ENCODE measurements at places on chromosomes 16 and 17.

GRCh38 chr16:4262303-4262835 lies 10.5 kb downstream of the TFAP4 start:
- no peak for DNase-seq

GRCh38 chr17:35676441-35676840 lies 55.0 kb upstream of the RASL10B start:
- DNase-seq: no peak

DNA sequence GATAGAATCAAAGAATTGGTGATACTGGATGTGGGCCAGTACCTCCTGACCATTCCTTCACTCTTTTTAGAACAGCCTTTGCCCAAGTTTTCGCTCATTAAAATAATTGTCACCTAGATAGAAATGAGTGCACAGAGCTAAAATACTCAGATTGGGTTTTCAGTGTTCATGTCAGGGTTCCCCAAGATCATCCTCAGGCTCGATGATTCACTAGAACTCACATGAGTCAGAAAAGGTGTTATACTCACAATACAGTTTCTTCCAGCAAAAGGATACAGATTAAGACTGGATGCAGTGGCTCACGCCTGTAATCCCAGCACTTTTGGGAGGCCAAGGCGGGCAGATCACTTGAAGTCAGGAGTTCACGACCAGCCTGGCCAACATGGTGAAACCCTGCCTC lies 19.9 kb downstream of the ERCC4 start:
- DNase-seq: no peak

GRCh38 chr17:34909040-34909439 lies 52.2 kb downstream of the CCT6B start:
- no peak for DNase-seq

DNA sequence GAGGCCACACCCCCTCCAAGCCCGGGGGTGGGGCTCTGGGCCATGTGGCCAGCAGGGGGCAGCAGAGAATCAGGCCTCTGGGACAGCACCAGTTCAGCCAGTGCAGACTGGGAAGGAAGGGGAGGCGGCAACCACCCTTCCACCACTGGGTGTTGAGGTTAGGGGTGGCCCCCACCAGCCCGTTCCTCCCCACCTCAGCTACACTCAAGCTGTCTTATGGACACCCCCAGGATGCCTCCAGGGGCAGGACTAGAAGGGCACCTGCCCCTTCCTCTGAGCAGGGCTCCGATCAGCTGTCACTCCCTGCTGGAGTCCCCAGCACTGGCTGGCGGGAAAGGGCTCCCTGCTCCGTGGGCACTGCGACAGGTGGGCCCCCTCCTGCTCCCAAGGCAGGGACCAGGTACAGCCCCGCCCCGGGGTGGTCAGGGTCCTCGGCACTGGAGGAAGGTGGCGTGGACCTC lies 21.8 kb downstream of the KATNB1 start:
- peak; percentile 59 for DNase-seq

DNA sequence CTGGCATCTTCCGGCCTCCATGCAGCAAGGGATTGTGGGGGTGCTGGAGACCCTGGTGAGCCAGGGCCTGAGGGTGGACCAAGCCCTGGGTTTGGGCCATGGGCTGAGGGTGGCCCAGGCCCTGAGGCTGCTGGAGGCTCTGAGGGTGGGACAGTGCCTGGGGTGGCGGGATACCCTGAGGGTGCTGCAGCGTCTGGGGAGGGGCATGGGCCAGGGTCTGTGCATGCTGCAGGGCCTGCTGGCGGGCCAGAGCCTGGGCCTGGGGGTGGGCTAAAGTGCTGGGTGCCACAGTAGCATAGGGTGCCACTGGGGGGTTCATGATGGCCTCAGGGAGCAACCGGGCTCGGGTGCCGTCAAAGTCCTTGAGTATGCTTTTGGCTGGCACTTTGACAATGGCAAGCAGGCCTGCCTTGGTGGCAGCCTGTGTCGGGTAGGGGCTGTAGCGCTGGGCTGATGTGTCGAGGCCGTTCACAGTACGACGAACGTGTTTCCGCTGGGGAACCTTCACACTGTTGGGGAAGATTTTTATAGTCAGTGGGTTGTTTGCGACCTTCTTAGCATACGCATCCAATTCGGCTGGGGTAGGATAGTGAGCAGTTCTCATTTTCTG lies 15.6 kb downstream of the TRAF4 start:
- no peak for DNase-seq

- no peak for DNase-seq
Observed at GRCh38 chr16:50213939-50214519, 52.3 kb upstream of the ADCY7 start.

- DNase-seq: peak; percentile 41
Observed at GRCh38 chr17:80991645-80992076, at the start of gene CHMP6. Gene CHMP6, plus strand, starts transcription at chr17:80991841. Its CDS starts 78 bp downstream, at chr17:80991919.

DNA sequence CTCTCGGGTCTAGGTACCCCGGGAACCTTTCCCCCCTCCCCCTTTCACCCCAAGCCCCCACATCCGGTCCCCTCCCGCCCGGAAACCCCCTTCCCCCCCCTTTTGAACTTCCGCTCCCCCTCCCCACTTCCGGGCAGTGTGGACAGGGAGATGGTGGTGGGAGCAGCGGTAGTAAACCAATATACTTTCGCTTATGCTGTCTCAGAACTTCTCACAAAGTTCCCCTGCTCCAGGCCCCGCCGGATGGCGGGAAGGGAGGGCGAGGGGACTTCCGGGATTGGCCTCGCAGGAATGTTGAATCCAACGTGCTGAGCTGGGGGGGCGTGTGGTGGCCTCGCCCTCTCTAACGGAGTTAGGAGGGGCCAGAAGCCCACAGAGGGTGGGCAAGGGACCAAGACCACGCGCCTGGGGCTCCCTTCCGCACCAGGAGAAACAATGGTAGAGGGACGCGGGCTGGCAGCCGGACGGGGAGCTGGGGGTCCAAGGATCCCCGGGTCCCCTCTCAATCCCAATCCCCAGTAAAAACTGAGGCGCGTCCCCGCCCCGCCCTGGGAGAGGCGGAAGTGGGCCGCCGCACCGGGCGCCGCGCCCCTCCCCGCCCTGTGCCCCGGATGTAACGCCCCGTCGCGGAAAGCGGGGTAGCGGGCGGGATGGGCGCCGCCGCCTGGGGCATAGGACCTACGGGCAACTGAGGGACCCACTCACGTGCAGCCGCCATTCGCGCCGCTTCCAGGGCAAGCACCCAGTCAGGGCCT lies 742 bp downstream of the PFN1 start:
- peak; percentile 47 for DNase-seq

GRCh38 chr16:51636920-51637769 lies 486.1 kb upstream of the SALL1 start:
- DNase-seq: no peak

- no peak for DNase-seq
Observed at GRCh38 chr16:19851476-19851875, 33.2 kb downstream of the GPRC5B start.

GRCh38 chr17:37643869-37644268 lies 623 bp upstream of the DDX52 start:
- no peak for DNase-seq

DNA sequence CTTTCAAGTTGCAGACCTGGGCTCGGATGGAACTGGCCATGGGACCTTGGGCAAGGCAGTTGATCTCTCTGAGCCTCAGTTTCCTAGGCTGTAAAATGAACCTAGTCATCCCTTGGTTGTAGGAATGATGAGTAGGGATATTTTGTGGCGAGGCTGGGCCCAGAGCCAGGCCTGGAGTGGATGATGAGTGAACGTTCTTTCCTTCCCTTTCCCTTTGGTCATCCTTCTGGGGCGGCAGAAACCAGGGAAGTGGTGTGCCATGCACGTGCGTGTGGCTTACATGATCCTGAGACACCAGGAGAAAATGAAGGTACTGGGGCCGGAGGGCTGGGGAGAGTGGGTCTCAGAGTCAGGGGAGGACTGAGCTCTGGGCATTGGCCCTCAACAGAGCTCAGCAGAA lies 8.4 kb downstream of the FBRS start:
- no peak for DNase-seq

DNA sequence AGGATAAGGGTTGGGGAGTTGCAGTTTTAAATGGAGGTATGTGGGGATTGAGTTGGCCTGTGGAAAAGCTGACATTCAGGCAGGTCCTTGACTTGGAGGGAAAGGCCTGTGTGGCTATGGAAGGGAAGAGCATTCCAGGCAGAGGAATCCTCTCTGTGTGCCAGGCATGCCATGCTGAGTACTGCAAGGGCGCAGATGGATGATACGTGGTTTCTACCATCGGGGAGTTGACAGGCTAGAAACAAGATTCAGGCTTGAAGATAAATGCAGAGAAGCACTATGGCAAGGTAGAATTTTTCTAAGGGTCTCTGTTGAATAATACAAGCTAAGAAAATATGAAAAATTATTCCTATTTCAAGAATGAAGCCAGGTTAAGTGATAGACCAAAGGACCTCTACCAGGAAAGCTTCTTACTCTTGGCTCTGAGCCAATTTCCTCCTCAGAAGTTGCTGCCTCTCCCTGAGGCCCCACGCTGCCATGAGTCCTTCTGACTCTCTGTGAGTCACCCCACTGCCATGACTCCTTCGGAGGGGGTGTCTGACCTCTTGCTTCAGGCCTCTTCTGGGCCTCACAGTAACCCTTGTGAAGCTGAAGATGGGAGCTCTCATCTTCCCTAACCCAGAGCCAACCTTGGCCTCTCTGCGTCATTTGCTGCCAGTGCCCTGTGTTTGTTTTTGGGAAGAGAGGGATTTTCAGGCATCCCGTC lies 75.8 kb downstream of the WNT3 start:
- DNase-seq: no peak

GRCh38 chr16:85729452-85730185 lies 21.3 kb downstream of the C16orf74 start:
- DNase-seq: no peak

DNA sequence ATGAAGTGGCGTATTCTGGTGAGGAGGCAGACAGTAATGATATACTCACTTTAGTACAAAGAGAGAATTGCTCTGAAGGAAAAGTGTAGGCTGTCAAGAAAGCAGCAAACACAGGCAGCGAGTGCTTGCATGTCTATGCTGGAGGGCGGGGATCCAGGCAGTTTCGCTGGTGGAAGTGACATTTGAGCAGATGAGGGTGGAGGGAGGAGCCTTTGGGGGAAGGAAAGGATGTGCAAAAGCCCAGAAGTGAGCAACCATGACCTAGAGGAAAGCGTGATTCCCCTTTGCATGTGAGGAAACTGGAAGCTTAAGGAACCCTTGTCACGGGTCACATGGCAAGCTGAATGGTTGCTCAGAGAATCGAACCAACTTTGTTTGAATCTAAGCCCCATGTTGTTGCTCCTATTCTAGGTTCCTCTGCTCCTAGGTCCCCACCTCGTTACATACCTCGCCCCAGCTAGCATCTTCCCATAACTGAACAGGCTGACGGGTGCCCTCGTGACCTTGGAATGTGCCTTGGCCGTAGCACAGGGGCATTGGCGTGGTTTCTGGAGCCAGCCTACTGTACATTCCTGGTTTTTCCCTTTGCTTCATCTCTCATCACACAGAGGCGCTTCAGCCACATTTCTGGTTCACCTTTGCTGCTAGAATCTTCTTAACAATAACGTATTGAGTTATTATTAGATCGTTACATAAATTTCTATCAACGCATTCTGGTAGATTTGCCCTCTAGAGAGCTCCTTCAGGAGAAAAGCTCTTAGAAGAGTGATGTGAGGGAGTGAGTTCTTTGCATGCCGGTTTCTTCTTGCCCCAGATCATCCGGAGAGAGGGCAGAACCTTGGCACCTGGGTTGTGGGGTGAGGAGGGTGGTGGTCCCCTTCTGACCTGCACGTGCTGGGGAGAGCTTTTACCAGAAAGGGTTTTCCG lies 191.8 kb downstream of the SNX29 start:
- DNase-seq: no peak

DNA sequence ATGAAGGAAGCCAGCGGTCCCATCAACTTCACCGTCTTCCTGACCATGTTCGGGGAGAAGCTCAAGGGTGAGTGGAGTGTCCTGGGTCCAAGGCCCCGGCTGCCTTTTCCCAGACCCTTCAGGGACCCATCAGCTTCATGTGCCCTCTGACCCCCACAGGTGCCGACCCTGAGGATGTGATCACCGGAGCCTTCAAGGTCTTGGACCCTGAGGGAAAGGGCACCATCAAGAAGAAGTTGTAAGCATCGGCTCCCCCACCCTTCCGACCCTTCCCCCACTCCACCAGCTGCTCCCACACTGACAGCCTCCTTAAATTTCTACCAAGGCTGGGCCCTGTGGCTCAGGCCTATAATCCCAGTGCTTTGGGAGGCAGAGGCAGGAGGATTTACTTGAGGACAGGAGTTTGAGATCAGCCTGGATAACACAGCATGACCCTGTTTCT lies 1.9 kb downstream of the MYL11 start:
- DNase-seq: no peak

- DNase-seq: no peak
Observed at GRCh38 chr17:65885541-65886312, 306.2 kb downstream of the CEP112 start.

GRCh38 chr17:42675348-42675964 lies 1.3 kb downstream of the PLEKHH3 start:
- no peak for DNase-seq

DNA sequence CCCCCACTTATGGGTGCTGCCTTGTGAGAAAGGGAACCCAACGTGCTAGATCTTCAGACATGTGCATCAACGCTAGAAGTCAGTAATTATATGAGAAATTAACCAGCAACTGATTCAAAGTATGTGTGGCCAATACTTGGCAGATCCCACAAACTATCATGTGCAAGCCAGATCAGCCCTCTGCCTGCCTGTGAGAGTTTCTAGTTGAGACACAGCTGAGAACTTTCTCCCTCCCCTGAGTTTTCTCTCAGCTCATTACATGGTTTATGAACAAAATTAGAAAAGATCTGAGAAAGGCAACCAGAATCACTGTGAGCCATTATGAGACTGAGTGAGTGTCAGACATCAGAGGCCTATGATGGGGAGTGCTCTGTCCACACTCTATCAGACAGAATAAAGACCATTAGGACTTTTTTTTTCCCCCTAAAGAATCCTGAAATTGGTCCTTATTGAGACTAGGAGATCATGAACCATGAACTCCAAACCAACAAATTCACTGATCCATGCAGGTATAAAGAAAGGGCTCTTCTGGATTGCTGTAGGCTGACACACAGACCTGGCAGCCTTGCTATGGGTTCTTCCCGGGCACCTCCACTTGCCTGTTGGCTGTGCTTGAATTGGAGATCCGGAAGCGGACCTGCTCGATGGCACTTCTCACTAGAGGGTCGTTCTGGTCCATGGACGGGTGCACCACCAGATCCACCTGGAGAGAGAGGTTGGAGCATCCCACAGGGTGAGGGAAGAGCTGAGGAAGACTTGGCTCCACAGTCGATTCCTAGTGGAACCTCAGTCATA lies 51.5 kb downstream of the GTF3C1 start:
- DNase-seq: no peak

GRCh38 chr17:79732804-79733691 lies 2.3 kb downstream of the ENPP7 start:
- DNase-seq: no peak

DNA sequence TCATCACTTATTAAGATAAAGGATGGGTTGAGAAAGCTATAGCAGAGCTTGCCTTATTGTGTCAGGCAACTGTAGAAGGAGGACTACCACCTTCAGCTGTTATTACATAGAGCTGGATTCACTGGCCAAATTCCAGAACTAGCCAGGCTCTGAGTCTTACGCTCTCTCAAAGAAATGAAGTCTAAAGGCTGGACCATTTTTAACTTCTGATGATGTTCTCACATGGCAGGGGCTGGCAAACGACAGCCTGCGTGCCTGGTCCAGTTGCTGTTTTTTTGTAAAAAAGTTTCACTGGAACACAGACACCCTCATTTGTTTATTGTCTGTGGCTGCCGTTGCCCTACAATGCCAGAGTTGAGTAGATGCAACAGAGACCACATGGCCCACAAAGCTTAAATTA lies 21.2 kb downstream of the TRAF4 start:
- DNase-seq: no peak

Measured in T-helper 22 cell (primary cell).